ENCODE measurements at places on chromosomes 16 and 17.

DNA sequence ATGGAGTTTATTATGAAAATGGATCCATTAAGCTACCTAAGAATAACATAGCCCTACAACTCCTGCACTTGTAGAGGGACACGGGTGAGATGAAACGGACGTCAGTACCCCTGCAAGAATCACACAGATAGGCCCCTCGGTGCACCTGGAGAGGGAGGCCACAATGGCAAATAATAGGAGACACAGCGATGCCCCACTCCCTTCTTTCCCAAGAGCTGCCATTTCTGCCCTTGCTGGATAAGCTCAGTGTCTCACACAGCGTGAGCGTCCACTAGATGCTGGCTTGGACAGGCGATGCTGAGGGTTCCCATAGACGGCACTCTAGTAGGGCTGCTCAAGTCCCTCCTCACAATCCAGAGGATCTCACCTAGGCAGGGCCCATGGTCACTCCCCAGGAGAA, 67.8 kb downstream of the ADCY9 start:
- DNase-seq = no peak

GRCh38 chr16:4899474-4899846, 37.5 kb downstream of the PPL start:
- no peak for DNase-seq

GRCh38 chr16:53504665-53505064, 1.7 kb upstream of the AKTIP start:
- no peak for DNase-seq

GRCh38 chr17:1362065-1362848, 37.8 kb downstream of the YWHAE start:
- no peak for DNase-seq

DNA sequence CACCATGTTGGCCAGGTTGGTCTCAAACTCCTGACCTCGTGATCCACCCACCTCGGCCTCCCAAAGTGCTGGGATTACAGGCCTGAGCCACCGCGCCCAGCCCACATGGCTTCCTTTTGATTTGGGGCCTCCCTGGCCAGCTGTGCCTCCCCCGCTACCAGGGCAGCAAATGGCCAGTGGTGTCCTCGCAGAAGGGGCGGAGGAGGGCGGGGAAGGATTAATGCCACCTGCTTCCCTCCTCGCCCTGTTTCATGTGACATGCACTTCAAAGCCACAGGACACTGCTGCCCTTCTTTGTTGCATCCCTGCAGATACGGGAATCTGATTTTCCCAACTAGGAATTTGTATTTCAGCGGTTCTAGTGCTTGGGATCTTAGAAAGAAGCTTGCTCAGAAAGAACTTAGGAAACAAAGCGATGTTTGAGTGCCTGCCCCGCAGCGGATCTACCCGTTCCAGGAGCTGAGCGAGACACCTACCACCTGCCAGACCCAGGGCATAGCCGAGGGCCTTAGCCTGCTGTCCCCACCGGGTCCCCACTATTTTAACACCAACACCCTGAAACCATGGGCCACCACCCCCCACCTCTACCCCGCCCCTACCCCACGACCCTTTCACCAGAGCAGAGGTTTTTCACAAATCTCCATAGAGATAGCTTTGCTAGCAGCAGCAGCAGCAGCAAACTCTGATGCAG, 37.7 kb upstream of the CCDC182 start:
- no peak for DNase-seq

DNA sequence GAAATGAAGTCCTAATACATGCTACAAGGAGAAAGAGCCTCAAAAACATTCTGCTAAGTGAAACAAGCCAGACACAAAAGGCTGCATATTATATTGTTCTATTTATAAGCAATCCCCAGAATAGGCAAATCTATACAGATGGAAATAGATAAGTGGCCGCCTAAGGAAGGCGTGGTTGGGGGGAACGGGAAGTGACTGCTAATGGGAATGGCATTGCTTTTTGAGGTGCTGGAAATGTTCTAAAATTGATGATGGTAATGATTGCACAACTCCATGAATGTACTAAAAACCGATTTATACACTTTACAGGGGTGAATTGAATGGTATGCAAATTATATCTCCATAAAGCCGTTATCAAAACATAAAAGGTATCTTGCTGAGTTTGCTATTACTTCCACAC, 67.7 kb downstream of the GAS7 start:
- no peak for DNase-seq

GRCh38 chr17:74251569-74251968, 22.5 kb upstream of the DNAI2 start:
- no peak for DNase-seq

GRCh38 chr16:84911486-84912216, 91.9 kb downstream of the CRISPLD2 start:
- DNase-seq = no peak

Measured in ovary (tissue), 10 donors.